Aorta (tissue), 5 donors: ENCODE measurements at places on chromosomes 3 and 15. TPM values are rescaled to one million over a fixed set of nuclear protein-coding genes. Genes with fewer than 3 reads are reported as not detected.

OR5K2 gene
- not detected for polyA plus RNA-seq

DLL4 gene
- polyA plus RNA-seq = 0.20 TPM

SPSB4 gene
- polyA plus RNA-seq = not detected

PPP2R3A gene
- 3.4 TPM for polyA plus RNA-seq

LRTM1 gene
- polyA plus RNA-seq = not detected

CACNA2D2 gene
- polyA plus RNA-seq = 1.7 TPM
